ENCODE measurements at places on chromosomes 3 and 15.

DNA sequence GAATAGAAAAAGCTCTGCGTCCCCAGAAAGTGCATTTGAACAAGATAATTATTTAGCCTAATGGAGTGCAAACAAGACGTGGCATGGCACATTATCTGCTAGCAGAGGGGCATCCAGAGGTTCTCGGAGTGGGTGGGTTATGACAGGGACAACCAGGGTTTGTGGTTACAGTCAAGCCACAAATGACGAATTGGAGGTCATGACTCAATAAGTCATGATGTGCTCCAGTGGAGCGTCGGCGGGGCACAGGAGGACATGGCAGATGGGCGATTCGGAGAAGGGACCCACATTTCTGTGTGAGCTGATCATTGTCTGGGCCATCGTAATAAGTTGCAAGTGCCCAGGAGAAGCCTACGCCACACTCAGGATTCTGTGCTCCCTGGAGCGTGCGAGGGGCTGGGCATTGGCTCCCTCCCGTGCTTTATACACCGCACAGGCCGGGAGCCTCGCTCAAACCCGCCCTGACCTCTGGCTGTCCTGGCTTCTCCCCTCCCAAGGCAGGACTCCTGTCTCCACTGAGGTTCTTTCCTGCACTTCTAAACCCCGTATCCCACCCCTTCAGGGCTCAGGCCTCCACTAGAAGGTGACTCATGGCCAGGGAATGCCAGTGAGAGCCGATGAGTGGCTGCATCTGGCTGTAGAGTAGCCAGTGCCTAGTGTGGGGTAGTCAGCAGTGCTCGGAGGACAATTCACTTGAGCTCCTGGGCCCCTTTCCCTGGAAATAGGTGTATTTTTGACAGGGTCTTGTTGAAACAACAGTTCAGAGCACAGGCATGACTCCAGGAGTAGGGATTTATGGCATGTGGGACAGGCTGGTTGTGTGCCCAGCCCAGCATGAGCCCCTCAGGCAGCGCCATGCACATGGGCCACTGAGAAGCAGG is 67.4 kb downstream of the GRIP2 start:
- DNase-seq = no peak

DNA sequence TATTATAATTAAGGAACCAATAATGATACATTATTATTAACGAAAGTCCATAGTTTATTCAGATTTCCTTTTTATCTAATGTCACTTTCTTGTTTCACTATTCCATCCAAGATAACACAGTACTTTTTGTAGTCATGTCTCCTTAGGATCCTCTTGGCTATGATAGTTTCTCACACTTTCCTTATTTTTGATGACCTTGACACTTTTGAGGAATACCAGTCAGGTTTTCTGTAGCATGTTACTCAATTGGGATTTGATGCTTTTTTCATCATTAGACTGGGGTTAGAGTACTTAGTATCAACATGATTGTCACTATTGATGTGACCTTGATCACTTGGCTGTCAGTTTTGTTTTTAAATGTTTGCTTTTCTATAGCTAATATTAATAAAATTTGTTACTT is 33.0 kb upstream of the MGA start:
- no peak for DNase-seq

DNA sequence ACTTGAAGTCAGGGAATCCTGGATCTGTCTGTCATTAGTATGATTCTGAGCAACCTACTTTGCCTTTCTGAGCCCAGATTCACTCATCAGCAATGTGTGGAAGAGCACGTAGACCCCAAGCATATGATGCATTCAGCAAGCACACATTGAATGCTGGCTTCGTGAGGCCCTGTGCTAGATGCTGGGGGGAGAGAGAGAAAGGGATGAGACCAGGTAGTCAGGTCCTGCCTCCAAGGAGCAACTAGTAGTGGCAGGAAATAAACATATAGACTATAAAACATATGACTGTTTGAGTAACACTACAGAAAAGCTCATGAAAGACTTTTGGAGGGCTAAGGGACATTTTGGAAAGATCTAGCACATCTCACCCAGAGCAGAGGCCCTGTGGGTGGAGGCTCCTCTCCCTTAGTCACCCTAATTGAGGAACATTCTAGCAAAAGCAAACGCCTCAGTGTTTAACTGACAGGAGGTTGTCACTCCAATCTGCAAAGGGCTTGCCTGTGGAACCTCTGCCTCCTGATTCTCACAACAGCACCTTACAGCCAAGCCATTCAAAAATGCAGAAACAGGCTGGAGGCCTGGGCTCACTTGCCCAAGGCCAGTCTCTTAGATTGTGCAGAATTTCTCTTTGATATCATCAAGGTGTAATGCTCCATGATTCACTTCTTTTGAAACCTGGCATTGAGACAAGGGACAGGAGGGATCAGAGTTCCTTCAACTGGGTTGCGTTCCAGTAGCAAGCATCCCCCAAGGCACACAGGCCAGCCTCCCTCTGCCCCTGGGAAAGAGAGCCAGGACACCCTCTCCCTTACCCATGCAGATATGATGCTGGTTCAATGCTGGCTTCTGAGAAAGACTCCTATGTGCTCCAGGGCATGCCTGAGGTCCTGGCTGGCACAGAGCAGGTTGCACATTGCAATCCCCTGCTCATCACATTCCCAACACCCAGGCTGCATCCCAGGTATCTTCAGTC is 26.1 kb downstream of the STARD5 start:
- no peak for DNase-seq

GRCh38 chr3:161108840-161109239 is 3.7 kb upstream of the B3GALNT1 start:
- no peak for DNase-seq

DNA sequence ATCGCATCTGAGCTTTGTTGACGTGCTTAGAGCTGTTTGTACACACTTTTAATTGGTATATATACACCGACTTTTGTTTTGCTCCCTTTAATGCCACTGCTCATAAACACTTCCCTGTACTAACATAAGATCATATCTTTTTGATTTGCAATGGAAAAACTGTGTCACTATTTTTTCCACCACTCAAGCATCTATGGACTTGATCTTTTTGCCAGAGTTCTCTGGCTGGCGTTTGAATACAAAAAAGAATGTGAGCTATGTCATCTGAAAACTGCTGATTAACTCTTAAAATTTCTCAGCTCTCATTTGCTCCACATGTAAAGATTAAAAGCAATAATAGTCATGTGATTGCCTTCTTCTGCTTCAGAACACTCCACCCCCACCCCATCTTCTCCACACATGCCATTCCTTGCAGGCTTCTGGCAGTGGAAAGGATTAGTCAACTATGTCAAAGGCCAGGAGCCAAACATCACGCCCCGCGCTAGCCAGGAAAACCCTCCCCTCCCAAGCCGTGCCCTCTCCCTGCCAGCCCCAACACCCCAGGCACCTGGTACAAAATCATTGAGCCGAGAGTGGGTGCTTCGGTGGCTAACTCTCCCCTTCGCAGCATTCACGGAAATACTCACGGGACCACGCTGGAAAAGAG is 123.4 kb upstream of the MEF2A start:
- peak; percentile 62 for DNase-seq

GRCh38 chr3:162525066-162525742 is 1028.6 kb downstream of the OTOL1 start:
- DNase-seq = no peak

GRCh38 chr15:80819001-80819400 is 39.8 kb downstream of the CEMIP start:
- no peak for DNase-seq

- no peak for DNase-seq
Measured at GRCh38 chr3:20182206-20182605, 3.8 kb downstream of the SGO1 start.

GRCh38 chr15:71118881-71119632 is 3.8 kb downstream of the THSD4 start:
- DNase-seq = no peak

DNA sequence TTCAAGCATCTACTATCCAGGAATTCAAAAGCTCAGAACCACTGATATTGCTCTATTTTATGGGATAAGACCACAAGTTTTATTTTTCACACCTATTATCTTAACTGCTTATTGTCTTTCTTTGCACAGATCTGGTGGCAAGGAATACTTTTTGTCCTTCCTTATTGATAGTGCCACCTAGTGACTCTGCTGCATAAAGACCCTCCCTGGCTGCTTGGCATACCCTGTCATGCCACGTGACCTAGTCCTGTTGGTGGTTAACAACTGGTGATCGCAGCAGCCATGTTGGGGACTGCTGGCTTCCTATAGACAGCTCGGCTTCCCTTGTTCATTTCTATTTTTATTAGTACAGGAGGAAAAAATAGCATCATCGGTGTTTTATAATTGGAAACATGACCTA is 236.3 kb downstream of the MEX3B start:
- DNase-seq = no peak

DNA sequence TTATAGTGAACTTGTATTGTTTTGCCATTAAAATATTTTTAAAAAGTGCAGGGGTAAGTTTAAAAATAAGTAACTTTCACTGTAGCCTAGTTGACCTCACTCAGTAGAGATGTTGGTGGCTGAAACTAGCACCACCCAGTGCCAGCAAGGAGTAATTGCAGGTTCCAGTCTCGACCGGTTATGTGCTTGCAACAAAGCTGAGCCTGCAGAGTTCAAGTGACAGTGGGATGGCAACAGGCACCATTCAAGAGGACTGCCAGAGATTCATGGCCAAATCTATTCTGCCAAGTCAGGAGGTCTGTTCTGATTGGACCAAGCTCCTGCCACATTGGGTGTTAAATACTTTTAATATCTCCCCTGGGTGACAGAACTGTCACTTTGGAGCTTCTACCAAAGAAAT is 2.7 kb downstream of the ADAMTS7 start:
- DNase-seq = no peak

- peak; percentile 58 for DNase-seq
Measured at GRCh38 chr3:128567141-128567540, 74.1 kb upstream of the GATA2 start.

- no peak for DNase-seq
Measured at GRCh38 chr3:113783463-113783862, 36.6 kb downstream of the ATP6V1A start.

DNA sequence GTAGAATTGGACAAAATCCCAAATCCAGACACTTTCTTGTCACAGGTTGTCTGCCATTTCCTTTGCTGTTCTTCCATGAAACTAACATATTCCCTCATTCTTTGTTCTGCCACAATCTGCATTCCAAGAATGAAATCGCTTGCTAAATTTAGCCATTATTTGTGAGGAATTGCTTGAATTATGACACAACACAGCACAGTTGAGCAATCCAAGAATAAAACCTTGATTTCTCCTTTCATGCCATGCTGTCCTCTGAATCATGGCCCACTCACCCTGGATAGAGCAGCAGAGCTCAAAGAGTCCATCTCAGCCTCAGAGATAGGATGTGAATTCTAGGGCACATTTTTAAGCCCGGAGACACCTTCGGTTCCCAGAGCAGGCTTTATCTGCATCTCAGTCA is 35.2 kb upstream of the GREM1 start:
- DNase-seq = no peak

- DNase-seq = no peak
Measured at GRCh38 chr3:100144255-100144866, 30.1 kb upstream of the FILIP1L start.

DNA sequence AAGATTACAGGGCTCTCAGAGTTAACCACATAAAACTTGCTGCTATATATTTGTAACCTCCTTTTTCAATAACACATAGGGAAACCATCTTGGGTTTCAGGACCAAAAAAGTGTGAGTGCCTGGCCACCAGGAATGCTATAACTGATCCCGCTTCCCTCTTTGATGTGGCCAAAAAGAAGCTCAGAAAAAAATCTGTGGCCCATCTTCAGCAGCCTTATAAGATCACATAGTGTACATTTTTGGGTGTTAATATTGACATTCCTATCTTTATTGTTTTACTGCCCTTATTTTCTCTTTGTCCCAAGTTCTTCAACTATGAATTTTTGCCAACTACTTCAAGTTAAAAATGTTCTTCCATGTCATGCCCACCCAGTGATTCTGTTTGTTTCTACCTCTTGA is 102.8 kb downstream of the LIPC start:
- no peak for DNase-seq

DNA sequence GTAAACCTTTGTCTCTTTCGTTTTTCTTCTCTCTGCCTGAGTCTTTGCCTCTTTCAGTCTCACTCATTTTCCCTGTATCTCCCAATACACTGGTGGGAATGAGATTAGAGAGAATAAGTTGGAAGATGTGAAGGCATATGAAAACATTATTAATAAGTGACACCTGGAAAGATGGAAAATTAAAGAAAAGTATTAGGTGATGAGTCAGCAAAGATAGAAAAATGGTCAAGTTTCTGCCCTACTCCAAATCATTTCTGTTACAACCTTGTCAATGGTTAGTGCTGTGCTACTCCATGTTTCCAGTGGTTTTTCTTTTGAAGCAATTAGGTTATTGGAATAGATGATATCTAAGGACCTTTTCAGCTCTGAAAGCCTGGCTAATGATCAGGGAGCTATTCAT is 252.8 kb downstream of the LSAMP start:
- DNase-seq = no peak

GRCh38 chr3:159945930-159946329 is 42.7 kb upstream of the IL12A start:
- no peak for DNase-seq

- DNase-seq = peak; percentile 34
Measured at GRCh38 chr3:52429779-52430415, 15.0 kb downstream of the SEMA3G start.

DNA sequence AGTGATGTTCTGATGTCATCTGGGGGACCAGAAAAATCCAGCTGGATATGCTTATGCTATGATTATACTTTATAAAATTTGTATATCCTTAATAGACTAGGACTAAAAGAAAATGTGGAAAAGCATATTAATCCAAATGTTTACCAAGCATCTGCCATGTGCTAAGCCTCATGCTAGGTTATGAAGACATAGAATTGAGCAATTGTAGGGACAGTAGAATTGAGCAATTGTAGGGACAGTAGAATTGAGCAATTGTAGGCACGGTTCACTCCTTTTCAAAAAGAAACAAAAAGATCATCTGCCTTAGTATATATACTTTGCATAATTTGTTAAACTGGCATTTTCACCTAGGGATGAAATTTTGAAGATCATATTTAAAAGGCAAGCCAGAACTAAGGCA is 18.3 kb downstream of the ABHD5 start:
- DNase-seq = no peak

DNA sequence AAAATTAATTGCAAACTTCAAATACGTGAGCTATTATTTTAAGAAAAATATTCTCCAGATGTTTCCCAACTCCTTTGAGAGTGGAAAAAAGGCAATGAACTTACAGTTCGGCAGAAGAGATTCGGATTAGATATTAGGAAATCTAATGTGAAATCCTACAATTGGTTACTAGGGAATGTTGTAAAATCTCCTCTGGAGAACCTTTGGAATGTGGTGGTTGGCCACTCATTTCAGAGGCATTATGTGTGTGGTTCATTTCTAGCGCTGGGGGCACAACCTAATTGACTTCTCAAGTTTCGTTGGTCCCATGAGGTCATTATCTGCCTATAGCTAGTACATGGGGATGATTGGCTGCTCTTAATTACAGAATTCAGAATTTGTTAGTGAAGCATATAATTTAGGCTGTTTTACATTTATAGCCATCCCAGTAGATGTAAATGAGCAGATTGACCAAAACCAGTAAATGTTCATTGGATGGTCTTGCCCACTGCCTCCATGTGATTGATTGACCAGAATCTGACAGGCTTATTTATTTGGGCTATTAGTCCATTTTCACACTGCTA is 34.6 kb upstream of the CMSS1 start:
- no peak for DNase-seq
